EH (cell line): ENCODE measurements at places on chromosomes 1 and 21.
A peak's percentile ranks its signal among the peaks of the same experiment; 100 is the strongest.

DNA sequence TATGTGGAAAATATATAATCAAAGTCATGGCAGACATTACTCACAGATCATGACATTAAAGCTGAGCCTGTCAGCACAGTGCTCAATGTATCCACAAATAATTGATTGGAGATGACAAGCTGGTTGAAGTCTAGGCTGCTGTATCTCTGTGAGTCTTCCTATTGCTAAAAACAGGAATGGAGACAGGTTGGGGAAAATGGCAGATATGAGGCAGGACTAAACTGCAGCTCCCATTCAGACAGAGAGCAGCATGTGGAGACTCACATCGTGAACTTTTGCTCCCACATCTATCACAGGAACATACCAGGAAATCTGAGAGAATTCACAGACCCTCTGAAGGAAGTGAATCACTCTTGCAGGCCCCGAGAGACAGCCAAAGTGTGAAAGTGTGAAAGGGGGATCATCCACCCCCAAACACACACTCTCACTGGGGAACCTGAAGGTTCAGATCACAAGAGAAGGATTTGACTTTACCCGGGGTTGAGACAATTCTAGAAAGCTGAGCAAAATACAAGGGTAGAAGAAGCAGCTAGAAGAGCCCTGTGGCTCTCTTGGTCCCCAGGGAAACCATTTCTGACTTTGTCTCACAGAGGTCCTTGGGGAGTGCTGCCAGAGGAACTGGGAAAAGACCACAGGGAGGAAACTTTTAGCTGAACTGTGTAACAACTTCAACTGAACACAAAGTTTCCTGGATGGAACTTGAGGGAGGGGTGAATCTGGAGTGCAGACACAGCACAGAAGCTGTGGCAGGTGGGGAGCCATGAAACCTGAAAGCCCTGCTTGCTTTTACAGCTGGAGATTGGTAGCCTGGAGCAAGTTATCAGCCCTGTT, 173.4 kb downstream of the S1PR1 start:
- DNase-seq, result no peak

GRCh38 chr21:45885597-45885929, 96.0 kb upstream of the COL6A1 start:
- DNase-seq, result no peak

- no peak for DNase-seq
Measured at GRCh38 chr1:153944827-153945117, 1.7 kb downstream of the DENND4B start.

DNA sequence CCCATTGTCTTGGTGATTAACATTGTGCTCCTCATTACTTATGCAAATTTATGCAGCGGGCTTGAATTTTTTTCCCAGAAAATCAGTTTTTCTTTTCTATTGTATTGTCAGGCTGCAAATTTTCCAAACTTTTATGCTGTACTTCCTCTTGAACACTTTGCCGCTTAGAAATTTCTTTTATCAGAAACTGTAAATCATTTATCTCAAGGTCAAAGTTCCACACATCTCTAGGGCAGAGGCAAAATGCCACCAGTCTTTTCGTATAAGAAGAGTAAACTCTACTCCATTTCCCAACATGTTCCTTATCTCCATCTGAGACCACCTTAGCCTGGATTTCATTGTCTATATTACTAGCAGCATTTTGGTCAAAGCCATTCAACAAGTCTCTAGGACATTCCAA, 113.9 kb upstream of the OLFM3 start:
- DNase-seq, result no peak

GRCh38 chr21:33940164-33940880, 24.7 kb upstream of the ATP5PO start:
- DNase-seq, result peak; percentile 87
